Ovary (tissue), 10 donors: ENCODE measurements at places on chromosomes 7 and 10. TPM values are rescaled to one million over a fixed set of nuclear protein-coding genes. Genes with fewer than 3 reads are reported as not detected.

PLXDC2 gene
- total RNA-seq: 31.2 TPM

GRCh38 chr7:104299323-104299722 lies 29.1 kb upstream of the LHFPL3 start:
- H3K27me3 ChIP-seq: no peaks in the 10 kb centered on the region
- no peaks in the 10 kb centered on the region for H3K36me3 ChIP-seq
- no peaks in the 10 kb centered on the region for H3K4me1 ChIP-seq
- H3K4me3 ChIP-seq: no peak overlapping the region
- DNase-seq: no peak
- no peak overlapping the region for H3K27ac ChIP-seq

DNA sequence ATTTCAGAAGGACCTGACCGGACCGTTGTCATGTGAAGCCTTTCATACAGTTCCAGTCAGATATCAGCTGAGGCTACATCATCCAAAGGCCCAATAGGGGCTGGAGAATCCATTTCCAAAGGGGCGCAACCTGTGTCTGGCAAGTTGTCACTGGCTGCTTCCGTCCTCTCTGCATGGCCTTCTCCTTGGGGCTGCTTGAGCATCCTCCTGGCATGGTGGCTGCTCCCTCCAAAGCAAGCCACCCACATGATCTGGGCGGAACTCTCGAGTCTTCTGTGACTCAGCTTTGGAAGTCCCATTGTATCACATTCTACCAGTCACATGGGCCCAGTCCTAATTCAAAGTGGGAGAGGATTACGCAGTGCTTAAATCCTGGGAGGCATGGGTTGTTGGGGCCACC lies 207.0 kb upstream of the SHH start:
- no peak overlapping the region for H3K27ac ChIP-seq
- H3K4me1 ChIP-seq: no peaks in the 10 kb centered on the region
- no peaks in the 10 kb centered on the region for H3K36me3 ChIP-seq
- no peak for DNase-seq

DNA sequence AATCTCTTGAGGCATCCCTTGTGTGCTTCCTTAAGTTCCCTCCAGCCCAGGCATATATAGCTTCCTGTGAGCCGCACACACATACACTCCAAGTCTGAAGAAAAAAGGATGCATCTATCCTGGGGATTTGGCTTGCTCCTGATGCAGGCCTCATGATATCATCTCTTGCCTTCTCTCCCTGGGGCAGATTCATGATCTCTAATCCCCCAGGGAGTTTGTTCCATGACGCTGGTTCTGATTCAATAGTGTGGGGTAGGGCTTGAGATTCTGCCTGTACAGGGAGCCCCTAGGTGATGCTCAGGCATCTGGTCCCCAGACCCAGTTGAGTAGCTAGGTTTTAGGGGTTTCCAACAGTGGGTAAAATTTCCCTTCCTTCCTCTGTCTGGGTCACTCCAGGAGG lies 1.5 kb downstream of the PON1 start:
- H3K4me3 ChIP-seq: no peak overlapping the region
- no peak overlapping the region for H3K27ac ChIP-seq
- DNase-seq: no peak
- H3K4me1 ChIP-seq: no peaks in the 10 kb centered on the region

CHAT gene
- not detected for total RNA-seq

LIPK gene
- not detected for total RNA-seq

DNA sequence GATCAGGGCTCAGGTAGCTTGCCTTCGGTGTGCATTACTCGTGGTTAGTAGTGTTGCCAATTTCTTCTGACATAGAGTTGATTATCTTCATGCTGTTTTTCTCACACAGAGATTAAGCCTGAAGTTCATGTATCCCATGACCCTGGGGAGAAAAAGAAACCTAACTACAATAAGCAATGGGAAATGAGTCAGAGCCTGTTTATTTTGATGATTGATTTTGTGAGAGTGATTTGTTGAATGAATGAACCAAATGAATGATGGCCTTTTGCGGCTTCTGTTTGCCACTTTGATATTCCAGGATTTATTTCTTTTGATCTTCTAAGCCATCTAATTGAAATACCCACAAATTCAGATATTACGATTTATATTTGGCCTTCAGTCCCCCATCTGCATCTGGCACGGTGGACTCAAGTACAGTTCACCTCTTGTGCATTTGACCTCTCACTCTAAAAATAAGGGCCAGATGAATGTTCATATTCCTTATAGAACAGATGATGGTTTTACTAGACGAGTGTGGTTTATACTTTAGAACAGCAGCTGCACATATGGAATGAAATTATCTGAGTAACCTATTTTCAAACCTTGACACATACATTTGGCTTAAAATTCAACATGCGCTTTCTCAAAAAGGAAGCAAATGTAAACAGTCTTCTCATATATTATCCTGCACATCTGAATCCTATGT lies 110.7 kb downstream of the PLCE1 start:
- H3K36me3 ChIP-seq: no peaks in the 10 kb centered on the region
- peaks cover 10% of the 10 kb centered on the region for H3K4me1 ChIP-seq
- no peak for DNase-seq
- H3K4me3 ChIP-seq: no peak overlapping the region
- H3K27me3 ChIP-seq: no peaks in the 10 kb centered on the region
